KBM-7 (cell line): ENCODE measurements at places on chromosomes 16 and 17.

DNA sequence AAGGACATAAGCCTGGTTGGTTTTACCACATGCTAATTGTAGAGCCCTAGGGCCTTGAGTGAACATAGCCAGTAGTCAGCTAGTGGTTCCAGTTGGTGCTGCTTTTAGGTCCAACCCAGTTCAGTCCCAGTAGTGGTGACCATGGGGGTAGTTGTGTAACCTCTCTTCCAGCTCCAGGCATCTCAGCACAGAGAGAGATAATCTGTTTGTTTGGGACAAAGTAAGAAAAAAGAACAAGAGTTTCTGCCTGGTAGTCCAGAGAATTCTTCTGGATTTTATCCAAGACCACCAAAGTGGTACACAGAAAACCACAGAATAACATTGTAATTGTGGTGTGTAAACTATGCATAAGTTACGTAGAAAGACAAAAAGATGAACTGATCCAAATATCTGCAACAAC lies 5.2 kb upstream of the CCL13 start:
- no peak for DNase-seq

- no peak for DNase-seq
Measured at GRCh38 chr16:87138316-87138715, 178.9 kb downstream of the C16orf95 start.

GRCh38 chr16:86665319-86665675 lies 86.9 kb downstream of the FOXL1 start:
- DNase-seq = no peak

GRCh38 chr17:45170280-45170930 lies 8.7 kb downstream of the HEXIM2 start:
- no peak for DNase-seq

GRCh38 chr16:85250147-85250463 lies 137.8 kb upstream of the CIBAR2 start:
- DNase-seq = no peak

DNA sequence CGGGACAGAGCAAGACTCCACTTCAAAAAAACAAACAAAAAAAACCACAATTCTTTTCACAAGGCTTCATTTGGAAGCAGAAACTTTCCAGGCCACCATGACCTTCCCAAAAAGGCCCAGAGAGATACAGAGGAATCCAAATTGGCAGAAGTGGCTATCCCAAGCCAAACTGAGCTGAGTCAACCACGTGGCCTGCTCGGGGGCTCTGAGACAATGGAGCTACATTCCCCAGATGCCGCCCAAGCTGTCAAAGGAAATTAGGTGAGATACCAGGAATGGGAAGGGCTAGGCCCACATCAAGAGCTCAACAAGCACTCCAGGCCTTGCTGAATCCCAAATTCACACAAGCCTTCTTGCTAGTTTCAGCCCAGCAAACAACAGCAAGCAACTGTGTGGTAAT lies 5.7 kb upstream of the EXOSC6 start:
- no peak for DNase-seq

DNA sequence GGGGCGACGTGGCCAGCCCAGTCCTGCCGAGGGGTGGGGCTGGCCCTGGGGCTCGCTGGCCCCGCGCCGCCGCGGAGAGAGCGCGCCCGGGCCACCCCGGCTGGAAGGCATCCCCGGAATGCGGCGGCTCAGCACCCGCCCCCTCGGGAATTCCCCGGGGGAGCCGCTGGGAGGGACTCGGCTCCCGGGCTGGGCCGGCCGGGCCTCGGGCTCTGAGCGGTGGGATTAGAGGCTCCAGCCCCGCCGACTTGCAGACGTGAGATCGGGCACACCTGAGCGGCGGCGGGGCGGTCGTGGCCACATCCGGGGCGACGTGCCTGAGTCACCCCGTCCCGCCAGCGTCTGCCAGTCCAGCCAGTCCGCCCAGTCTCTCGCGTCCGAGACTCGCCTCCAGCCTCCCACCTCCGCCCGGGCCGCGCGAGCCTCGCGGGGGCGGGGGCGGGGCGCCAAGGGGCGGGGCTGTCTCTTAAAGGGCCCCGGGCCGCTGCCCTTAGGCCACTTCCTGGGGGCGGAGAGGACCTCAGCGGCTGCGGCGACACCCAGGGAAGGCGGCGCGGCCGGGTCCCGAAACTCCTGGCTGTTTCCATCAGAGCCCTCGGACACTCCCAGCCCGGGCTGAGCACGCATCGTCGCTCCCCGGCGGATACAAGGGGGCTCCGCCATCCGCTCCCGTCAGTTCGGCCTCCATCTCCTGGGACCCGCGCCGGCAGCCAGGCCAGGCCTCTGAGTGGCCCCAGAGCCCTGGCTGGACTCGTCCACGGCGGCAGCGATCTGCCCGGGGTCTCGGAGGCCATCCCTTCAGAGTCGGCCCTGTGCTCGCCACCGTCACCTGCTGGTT lies at the start of gene KCTD11:
Gene KCTD11 (plus strand): TSS at position 498 of the 838 bp plus-strand sequence.
- no peak for DNase-seq

DNA sequence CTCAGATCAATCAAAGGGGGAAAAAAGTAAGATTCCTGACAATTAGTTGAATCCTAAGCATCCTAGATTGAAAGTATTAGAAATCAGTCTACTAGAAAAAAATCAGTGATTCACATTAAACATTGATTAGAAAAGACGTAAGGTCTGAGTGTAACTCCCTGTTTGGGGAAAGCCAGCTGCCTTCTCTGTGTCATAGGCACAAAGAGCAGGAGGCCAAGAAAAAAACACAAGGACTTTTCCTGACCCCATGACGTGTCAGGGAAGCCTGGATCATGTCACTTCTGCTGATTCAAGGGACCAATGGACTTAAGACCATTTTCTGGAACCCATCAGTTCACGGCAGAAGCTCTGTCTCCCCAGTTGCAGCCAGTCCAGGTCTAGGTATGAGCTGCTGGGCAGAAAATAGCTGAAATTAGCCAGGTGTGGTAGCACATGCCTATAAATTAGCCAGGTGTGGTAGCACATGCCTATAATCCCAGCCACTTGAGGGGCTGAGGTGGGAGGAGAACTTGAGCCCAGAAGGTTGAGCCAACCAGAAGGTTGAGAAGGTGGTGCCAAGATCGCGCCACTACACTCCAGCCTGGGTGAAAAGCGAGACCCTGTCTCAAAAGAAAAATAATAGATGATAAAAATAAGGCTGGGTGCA lies 35.9 kb downstream of the RANBP10 start:
- DNase-seq = no peak

DNA sequence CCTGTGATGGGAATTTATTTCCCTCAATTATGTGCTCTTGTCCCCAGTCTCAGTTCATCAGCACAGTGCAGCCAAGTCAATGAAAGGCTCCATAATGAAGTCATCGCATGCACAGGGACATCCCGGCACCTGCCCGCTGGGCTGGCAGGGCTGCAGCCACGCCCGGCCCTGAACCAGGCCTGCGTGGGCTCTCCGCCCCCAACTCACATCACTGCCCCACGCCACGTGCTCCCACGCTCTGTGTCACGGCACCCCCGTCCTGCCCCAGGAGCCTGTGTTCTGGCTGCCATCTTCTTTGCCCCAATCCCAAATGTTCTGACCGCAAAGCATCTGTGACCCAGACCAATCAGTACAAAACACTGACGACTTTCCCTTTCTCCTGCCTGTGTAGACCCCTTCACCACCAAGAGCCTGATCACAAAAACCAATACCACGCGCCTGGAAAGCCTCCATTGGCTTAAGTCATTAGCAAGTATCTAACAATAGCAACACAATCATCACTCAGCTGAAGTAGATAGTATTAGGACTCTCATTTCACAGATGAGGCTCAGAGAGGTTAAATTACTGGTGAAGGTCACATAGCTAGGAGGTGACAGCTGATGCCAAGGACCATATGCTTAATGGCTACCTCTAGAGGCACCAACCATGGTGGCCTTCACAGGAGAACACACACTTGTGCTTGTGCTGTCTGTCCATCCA lies 202.5 kb downstream of the ZFHX3 start:
- DNase-seq = no peak

GRCh38 chr17:8904201-8904600 lies 36.7 kb upstream of the PIK3R6 start:
- no peak for DNase-seq

DNA sequence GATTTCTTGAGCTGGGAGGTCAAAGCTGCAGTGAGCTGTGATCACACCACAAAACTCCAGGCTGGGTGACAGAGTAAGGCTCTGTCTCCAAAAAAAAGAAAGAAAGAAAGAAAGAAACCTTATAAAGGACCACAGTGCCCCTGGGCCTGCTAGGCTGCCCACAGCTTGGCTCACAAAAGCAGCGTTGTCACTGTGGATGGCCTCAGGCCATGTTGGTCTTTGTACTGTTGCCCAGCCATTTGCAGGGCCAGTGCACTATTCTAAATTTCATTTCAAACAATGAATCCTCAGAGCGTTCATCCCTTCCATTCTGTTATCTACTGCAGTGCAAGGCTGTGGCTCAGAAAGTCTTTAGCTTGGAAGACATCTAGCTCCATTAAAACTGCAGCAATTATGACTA lies 208.4 kb downstream of the SLC39A11 start:
- DNase-seq = no peak

DNA sequence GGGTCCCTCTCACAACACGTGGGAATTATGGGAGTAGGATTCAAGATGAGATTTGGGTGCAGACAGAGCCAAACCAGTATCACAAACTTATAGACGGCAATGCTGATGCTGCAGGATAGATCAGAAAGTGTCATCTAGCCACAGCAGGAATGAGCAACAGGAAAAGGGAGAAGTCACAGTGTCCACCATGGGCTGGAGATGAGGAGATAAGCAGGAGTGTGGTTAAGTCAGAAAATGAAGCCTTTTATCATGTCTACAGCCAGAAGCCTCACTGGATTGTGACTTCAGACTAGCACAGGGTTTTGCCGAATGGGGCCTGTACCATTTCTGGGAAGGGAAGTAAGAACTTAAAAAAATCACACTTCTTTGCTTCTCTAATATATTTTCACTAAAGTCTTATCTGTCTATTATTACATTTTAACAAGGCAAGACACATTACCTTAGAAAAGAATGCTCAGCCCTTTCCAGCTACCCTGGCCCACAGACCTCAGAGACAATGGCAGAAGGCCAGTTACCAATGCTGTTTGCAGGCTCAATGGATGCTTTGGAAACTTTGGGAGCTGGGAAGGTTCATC lies 490.2 kb upstream of the SALL1 start:
- peak; percentile 35 for DNase-seq

DNA sequence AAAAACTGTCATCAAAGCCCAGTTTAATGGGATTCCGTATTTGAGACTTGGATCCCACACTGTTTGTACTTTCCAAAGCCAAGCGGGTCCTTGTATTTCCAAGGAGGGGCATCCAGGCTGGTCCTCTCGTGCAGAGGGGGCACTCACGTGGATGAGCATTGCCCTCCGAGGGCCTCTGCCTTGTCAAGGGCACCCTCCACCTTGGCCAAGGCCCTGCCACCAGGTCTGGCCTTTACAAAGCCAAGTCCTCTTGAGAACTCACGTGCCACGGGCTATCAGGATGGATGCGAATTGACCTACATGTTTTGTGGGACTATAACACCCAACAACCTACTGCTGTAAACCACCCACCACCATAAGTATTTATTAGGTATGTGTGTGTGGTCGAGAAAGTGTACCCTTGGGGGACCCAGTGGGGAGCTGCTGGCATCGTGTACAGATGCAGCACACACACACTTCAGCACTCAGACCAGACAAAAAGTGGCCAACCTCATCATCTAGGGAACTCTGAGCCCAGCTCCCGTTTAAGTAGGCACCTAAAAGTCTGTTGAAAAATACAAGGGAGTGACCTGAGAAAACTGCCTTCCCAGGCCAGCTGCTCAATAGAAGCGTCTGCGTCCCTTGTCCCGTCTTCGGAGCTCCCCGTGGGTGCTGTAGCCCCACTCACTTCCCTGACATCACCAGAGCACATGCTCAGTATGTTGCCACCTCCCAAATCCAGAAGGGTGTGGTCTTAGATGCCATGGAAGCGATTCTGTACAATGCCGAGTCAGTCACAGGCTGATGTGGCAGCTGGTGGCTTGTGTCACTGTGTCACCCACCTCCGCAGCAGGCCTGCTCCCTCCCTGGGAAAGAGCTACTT lies 12.9 kb downstream of the MAP1LC3B start:
- no peak for DNase-seq

DNA sequence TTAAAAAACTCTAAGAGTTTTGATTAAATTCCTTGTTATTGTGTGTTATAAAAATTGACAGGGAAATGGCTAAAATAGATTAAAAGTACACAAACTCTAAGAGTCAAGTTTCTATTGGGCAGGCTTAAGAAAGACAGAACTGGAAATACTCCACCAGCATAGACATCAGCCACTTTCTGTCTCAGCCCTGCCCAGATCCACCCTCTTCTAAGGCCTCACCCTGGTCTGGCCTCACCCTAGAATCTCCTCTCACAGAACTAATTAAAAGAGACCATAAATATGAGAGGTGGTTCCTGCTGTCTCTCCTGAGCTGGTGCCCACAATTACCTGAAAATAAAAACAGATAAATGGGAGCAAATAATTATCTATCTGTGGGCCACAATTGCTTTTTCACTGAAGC lies 1951.0 kb downstream of the TP53TG3F start:
- DNase-seq = no peak

GRCh38 chr16:66446737-66447136 lies 19.6 kb downstream of the BEAN1 start:
- no peak for DNase-seq

- no peak for DNase-seq
Measured at GRCh38 chr17:3750926-3751325, 27.2 kb downstream of the HASPIN start.
